ENCODE measurements at places on chromosomes 11 and 22. TPM values are rescaled to one million over a fixed set of nuclear protein-coding genes. Genes with fewer than 3 reads are reported as not detected.

SHISAL1 gene
- not detected for total RNA-seq

DEUP1 gene
- total RNA-seq: not detected

IL10RA gene
- 63.0 TPM for total RNA-seq

CCDC81 gene
- 0.41 TPM for total RNA-seq

AQP11 gene
- total RNA-seq: 0.98 TPM

P2RX3 gene
- total RNA-seq: not detected

TAF10 gene
- 106 TPM for total RNA-seq

MUC6 gene
- not detected for total RNA-seq

ROBO3 gene
- 8.1 TPM for total RNA-seq

CDC45 gene
- total RNA-seq: 64.2 TPM

OR52E8 gene
- not detected for total RNA-seq

NDUFS8 gene
- 75.0 TPM for total RNA-seq

Measured in activated T-helper 17 cell treated with anti-CD3 and anti-CD28 coated beads, Interleukin-2, amount 50 U/mL, for 72 hours (primary cell).